GM12892 (cell line): ENCODE measurements at places on chromosomes 4 and X.

- peak; percentile 36 for DNase-seq
Observed at GRCh38 chrX:15781961-15782699, 8.2 kb upstream of the ZRSR2 start.

DNA sequence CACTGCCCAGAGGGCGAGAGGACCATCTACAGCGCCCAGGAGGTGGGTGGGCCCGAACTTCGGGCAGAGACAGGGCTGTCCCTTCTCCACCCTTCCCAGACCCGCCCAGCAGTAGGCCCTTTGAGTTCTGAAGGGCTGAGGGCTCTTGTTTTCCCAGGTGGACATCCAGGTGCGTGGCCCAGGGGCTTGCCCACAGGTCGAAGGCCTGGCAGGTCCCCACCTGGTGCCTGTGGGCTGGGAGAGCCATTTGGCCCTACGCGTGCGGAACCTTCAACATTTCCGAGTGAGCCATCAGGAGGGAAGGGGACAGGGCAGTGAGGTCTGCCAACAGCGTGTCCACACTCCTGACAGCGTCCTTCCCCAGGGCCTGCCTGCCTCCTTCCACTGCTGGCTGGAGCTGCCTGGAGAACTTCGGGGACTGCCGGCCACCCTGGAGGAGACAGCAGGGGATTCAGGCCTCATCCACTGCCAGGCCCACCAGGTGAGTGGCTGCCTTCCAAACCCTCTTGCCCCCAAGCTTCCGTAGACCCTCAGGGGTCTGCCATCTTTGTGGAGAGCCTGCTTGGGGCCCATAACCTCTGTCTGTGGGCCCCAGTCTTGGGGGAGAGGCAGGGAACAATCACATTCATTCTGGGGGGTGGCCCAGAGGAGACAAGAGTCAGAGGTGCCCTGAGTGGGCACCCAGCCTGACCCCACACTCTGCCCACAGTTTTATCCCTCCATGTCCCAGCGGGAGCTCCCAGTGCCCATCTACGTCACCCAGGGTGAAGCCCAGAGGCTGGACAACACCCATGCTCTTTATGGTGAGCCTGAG, 6.8 kb downstream of the PLXNB3 start:
- peak; percentile 25 for DNase-seq

DNA sequence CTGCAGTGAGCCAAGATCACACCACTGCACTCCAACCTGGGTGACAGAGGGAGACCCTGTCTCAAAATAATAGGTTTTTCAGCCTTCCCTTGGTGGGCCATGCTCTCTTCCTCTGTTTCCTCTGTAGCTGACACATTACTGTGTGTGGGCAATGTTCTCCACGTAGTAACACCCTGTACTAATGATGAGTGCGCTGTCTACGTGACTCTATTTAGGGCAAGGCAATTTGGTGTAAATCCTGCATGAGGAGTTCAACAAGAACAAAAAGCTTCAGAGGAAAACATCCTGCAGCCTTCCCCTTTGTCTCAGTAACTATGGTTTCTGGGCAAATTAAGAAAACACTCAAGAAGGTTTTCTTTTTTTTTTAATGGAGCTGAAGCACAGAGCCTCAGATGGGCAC, 24.4 kb upstream of the JAKMIP1 start:
- DNase-seq = no peak

GRCh38 chrX:153984351-153985178, 12.0 kb downstream of the TMEM187 start:
- DNase-seq = no peak

- DNase-seq = no peak
Observed at GRCh38 chrX:69365349-69365748, 138.8 kb upstream of the NALF2 start.
